Nephron progenitor cell (in vitro differentiated cells): ENCODE measurements at places on chromosomes 12 and 14.

DNA sequence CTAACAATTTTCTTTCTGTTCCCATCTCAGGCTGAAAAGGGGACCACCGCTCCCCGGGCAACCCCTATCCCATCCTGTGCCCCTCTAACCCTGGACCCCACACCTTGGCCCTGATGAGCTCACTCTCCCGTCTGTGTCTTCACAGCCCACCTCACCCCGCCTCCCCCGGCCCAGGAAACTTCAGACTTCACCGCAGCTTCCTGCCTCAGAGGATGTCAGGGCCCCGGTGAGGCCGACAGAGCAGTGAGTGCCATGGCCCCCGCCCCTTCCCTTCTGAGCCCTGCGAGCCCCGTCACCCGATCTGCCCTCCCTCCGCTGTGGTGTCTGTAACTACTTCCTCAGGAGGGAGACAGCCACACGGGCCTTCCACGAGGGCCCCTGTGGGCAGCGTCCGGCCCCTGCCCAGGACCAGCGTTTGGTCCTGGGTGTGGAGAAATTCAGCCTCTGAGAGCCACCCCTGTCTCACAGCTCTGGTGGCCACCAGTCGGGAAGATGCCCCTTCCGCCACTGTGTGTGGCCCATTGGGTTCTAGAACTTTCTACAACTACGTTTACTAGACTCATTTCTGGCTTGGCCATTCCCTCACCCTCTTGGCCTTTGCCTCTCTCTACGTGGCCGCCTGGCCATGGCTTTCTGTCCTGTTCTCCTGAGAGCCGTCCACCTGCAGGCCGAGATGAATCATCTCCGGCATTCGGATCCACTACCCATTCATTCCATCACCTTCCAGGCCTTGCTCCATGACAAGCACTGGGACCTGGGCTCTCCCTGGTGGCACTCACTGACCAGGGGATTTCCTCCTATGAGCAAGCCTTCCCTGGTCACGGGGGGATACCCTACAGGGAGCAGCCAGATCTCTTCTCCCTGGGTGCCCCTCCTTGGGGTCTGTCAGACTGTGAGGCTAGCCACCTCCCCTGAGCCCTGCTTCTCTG is 3.4 kb downstream of the RHOF start:
- DNase-seq, result peak; percentile 70

GRCh38 chr12:24649634-24650033 is 299.3 kb downstream of the BCAT1 start:
- no peak for DNase-seq

DNA sequence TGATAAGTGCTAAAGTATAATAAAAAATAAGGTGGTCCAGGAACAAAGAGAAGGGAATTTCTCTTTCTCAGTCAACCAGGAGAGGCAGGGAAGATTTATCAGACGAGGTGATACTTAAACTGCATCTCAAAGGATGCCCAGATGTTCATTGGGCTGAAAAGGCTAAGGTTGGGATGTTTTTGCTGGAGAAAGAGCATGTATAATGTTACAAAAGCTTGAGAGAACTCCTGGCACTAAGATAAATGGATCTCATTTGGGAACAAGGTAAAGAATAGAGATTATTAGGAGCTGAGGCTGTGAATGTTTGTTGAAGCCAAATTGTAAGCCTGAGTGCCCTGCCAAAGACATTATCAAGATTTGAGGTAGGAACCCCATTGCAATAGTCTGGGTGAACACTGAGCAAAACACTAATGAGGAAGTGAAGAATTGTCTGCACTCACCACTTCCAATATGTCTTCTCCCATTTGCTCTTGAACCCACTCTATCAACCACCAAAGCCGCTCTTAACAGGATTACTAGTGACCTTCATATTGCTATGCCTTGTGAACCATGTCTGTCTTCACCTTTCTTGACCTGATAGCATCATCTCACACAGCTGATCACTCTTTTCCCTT is 149.0 kb upstream of the ARID2 start:
- DNase-seq, result no peak

DNA sequence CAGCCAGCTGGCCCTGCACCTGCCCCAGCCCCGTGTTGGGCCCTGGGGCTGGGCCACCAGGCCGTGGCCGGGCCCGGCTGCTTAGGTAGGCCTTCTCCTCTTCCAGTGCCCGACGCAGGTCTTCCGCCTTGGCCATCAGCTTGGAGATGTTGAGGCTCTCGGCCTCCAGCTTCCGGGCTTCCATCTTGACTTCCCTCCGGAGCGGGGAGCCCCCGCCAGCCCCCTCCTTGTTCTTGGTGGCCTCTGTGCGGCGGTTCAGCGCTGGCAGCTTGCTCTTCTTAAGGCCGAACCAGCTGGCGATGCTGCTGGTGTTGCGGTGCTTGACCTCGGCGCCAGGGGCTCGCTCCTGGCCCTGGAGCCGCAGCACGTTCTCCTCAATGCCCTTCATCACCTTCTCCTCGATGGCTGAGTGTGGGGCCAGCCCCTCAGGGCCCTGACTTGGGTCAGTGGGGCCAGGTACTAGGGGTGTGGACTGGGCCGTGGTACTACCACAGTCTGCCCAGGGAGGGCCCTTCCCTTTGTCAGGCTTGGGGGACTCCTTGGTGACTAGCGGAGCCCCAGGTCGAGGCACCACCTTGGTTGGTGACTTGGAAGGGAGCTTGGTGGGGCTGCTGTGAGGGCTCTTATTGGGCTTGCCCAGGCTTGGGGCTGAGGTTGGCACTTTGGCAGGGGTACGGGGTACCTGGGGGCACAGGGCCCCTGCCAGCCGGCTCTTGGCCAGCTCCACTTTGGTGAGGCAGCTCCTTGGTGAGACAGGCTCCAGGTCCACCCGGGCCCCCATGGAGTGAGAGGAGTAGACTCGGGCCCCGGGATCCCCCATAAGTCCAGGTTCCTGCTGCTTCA is 33.2 kb downstream of the NCKAP5L start:
- DNase-seq, result no peak

- no peak for DNase-seq
Measured at GRCh38 chr14:61492474-61492873, 171.1 kb downstream of the PRKCH start.

DNA sequence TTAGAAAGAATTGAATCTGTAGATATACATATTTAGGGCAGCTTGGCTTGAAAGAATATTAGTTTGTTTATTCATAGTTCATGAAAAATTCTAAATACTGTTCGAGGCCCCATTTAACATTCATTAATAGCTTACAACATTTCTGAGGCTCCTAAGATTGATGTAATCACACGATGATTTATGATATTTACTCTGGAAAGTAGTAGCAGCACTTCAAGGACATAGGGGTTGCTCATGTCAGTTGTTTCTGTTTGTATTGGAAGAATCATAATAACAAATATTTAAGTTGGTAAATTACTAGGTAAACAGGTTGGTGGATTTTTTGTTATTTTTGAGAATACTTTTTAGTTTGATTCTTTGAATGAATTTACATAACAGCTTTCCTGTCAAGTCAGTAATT is 30.4 kb downstream of the CAND1 start:
- DNase-seq, result no peak

DNA sequence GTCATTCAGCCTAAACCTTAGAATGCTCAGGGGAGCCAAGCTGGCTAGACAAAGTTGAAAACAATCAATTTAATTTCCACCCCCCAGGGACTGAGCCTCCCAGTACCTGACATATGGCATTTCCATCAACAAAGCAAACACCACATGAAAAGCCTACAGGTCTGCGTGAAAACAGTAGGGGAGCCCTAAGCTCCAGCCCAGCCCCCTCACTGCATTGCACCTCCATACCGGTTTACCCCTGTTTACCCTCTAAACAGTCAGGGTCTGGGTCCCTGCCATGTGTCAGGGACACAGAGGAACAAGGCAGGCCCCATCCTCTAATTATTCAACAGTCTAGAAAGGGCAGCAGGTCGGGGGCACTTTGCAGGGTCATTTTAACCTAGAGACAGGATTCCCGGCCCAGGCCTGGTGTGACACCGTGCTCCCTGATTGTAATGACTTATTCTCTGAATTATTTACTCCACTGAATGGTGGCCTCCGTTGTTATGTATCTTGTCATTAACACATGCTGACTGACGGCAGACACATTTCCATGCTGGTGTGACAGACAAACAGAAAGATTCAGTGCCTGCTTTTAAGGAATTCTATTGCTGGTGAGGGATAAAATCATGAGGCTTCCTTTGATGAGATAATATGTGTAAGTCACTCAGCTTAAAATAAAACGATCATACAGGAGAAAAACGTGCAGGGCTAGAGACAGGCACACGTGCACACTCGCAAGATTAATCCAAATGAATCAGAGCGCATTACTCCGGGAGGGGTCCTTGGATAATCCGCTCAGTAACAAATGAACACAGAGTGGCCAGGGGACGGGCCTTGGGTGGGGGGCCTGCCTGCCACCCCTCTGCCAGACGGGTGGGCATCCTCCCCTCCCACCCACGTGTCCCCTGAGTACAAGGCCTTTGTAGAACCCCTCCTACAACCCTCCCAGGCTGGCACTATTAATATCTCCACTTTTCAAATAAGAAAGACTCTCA is 23.2 kb downstream of the CCDC88C start:
- no peak for DNase-seq

DNA sequence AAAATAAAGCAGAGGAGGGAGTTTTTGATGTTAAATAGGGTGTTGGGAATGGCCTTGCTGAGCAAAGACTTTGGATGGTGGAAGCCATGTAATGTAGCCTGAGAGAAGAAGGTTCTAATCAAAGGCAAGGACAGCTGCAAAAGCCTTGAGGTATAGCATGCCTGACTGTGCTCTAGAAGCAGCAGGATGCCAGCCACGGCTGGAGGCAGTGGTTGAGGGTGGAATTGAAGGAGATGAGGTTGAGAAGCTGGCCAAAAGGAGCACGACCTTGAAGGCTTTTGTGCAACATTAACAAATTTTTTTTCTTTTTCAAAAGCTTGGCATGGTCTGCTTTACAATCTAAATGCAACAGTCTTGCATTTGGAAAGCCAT is 42.3 kb upstream of the CSRP2 start:
- no peak for DNase-seq

DNA sequence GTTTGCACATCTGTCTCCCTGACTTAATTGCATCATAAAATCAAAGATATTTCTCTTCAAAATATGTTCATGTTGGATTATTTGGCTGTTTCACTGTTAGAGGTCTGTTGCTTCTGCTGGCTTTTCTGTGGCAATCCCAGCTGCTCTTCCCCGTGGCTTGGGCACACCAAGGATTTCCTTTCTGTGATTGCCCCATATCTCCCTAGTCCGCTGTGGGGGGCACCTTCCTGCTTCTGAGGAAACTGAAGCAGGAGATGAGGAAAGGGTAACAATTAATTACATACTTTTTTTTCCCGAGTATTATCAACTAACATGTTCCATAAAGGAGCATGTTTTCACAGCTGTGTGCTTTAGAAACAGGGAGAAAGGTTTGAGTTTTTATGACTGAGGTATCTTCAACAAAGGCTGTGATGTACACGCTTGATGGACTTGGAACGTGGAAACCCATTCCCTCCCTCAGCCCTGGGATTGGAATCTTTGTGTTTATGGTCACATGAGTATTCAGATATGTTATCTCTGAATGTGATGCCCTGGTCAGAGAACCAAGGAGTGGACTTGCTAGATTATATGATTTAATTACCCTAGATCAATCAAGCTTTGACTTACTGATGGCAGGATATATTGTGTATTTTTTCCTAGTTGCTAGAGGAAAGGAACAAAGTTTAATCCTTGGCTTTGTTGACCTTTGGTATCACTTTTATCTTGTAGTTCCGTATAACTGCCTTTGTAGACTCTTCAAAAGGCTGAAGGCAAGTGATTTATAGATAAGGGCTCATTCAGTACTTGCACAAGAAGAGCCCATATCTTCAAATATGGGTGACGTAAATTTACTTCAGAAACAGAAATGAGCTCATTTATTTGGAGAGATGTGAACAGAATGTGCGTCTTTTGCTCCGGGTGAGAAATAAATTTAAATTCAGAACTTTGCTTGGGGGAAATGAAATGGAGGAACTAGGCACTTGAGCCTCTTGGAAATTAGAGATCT is 46.7 kb downstream of the BORCS5 start:
- no peak for DNase-seq

GRCh38 chr12:72207079-72207478 is 65.1 kb upstream of the TRHDE start:
- no peak for DNase-seq

GRCh38 chr12:101077791-101078528 is 132.1 kb downstream of the SLC5A8 start:
- DNase-seq, result no peak

- DNase-seq, result no peak
Measured at GRCh38 chr12:52579468-52580465, 6.1 kb upstream of the KRT74 start.

DNA sequence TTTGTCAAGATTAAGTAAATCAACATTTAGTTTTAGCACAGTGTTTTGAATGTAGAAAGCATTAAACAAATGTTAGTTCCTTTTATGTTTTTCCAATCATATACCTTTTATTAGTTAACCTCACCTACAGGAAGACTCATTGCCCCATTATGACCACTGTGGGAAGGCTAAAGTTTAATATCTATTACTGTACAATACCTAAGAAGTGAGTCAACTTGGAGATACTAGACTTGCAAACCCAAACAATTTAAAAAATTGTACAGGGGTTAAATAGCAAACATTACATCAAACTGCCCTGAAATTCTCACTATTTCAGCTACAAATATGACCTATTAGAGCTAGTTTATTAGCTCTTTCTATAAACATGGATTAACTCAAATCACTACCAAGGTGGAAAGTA is 8.6 kb upstream of the G2E3 start:
- no peak for DNase-seq
